Hippocampal formation (tissue), 2 donors: ENCODE measurements at places on chromosomes 7 and 10.
A peak's percentile ranks its signal among the peaks of the same experiment; 100 is the strongest.

DNA sequence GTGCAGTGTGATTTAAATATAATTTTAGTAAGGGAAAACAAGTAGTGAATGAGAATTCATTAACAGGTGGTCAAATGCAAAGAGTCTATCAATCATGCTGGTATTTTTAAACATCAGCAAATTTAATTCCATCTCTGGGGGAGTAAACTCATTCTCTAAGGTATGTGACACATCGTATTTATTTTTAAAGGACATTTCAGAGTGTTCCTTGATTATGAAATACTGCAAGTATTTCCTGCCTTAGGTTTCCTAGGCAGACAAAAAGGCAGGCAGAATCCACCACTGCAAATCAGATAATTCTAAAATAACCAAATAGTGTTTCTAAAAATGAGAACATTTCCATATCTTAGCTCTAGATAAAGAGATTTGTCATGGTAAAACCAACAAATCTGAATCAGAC, 193.8 kb downstream of the LRRTM3 start:
- no peak for DNase-seq

DNA sequence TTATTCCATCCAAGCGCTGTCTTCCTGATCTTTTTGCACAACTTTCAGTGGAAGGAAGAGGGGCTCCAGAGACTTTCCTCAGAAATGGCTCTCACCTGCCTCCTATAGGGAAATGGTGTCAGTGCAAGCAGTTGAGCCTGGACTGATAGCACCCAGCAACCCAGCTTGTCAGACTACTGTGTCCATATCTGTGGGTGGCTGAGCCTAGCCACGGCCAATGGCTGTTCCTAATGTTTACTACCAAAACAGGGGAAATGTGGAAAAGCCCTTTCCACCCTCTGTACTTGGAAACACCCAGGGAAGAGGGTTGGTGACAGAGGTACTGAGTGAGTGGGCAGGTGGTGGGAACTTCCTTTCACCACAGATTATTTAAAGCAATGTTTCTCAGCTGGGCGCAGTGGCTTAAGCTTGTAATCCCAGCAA, 4.3 kb upstream of the YKT6 start:
- peak; percentile 38 for DNase-seq

DNA sequence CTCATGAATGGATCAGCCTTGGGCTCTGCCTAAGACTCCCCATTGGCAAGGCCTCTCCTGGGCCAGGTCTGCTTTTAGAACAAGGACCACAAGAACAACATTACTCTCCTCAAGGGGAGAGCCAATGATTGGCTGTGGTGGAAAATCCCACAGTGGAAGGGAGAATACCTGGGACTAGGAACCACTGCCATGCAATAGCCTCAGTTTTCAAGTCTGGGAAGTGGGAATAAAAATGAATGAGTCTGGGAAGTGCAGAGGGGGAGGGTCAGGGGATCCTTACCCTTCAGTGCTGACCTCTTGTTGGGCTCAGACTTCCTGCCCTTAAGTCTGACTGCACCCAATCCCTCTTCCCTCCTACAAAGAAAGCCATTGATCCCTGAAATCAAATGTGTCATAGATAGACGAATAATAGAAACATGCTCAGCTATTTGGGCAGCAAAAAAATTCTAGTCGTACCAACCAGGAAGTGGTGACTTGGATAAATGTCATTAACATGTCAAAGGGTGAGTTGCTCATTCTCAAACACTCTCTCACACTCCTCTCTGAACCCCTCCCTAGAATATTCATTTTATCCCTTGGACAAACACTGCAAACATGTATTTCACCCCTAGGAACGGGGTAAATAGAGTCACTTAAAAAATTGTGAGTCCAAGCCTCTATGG, 123.6 kb downstream of the SH3PXD2A start:
- no peak for DNase-seq

DNA sequence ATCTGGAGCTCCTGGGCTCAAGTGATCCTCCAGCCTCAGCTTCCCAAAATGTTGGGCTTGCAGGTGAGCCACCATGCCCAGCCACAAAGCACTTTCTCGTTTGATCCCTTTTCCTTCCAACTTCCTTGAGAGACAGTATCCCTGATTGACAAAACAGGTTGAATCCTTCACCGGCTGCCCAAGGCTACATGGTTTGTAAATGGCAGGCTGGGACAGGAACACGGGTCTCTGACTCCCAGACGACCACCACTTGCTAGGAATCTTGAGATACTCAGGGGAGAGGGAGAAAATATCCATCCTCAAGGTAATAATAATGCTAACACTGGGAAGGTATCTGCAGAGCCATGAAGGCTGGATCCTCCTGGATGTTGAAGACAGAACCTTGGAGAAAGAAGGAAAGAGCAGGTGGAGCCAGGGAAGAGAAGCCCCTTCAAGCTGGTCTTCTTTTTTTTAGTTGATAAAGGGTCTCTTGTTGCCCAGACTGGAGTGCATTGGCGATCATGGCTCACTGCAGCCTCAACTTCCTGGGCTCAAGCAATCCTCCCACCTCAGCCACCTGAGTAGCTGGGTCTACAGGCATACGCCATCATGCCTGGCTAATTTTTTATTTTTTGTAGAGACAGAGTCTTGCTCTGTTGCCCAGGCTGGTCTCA, 19.8 kb downstream of the MMRN2 start:
- no peak for DNase-seq

DNA sequence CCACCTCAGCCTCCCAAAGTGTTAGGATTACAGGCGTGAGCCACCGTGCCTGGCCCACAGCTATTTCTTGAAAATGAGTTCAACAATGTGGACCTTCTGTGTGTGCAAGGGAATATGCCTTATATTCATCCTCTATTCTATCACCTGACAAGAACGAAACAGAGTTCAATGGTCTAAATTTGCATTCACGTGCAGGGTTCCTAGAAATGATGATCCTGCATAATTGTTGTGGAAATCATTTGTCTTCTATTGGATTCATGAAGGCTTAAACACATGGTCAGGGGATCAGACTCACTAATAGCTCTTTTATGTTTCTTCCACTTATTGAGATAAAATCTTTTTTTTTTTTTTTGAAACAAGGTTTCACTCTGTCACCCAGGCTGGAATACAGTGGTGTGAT, 23.7 kb downstream of the PAPSS2 start:
- no peak for DNase-seq

GRCh38 chr10:812787-813186, 118.7 kb downstream of the LARP4B start:
- DNase-seq = no peak

DNA sequence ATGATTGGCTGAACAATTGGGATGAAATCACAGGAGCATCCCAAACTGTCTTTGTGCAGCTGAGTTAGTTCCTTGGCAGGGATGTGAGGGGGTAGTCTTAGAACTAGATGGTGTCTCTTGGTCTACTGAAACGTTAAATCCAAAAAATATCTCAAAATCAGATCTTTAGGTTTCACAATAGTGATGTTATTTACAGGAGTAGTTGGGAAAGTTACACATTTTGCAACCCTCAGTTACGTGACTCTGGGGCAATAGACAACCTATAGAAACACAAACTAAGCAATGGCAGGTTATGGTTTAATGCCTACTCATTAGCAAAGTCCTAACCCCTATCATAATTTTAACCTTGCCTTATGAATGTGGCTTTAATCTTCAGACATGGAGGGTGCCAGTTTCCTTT, 24.0 kb downstream of the PKD1L1 start:
- DNase-seq = no peak

GRCh38 chr7:152867502-152867874, 107.9 kb downstream of the ACTR3B start:
- no peak for DNase-seq

GRCh38 chr10:96505150-96506136, 8.3 kb downstream of the TLL2 start:
- DNase-seq = no peak

- no peak for DNase-seq
Observed at GRCh38 chr7:2115760-2116447, 116.8 kb downstream of the MAD1L1 start.

- no peak for DNase-seq
Observed at GRCh38 chr10:78148961-78149612, 115.4 kb downstream of the RPS24 start.

DNA sequence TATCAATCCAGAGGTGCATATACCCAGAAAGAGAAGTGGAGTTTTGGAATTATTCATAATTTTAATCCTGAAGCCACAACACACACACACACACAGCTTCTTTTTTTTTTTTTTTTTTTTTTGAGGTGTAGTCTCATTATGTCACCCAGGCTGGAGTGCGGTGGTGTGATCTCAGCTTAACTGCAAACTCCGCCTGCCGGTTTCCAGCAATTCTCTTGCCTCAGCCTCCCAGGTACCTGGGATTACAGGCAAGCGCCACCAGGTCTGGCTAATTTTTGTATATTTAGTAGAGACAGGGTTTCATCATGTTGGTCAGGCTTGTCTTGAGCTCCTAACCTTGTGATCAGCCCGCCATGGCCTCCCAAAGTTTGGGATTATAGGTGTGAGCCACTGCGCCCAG, 35.4 kb downstream of the TET1 start:
- no peak for DNase-seq

- peak; percentile 66 for DNase-seq
Observed at GRCh38 chr10:15084502-15084922, 4.1 kb downstream of the ACBD7 start.
